ENCODE measurements at places on chromosomes 1 and 21.

- no peak for DNase-seq
Observed at GRCh38 chr1:167428395-167428794, 89.9 kb downstream of the CD247 start.

DNA sequence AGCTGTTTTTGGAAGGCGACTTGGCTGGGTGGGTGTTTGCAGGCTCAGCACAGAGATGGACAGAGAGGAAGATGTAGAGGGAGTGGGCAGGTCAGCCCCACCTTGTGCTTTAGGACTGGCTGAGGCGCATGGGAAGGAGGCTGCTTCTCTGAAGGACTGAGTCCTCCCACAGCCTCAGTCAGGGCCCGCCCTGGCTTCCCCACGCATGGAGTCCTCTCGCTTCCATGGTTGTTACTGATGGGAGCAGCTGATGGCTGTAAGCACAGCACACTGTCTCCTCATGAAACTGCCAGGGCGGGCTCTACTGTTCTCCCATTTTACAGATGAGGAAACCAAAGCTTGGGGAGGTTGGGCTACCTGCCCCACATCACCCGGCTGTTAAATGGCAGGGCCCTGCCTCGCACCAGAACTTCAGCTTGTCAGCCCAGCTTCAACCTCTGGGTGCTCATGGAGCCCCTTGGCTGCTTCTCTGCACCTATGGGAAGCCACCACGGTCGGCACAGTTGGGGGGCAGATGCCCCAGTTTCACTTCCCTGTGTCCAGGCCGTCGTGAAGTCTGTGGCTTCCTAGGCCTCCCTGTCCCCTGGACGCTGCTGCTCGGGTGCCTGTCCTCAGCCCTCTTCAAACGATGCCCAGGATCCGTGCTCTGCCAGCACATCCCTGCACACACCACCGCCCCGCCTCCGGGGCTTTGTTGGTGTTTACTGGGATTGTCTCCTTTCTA is 2.4 kb downstream of the TMEM201 start:
- DNase-seq: no peak

GRCh38 chr1:184752656-184753055 is 2.0 kb downstream of the EDEM3 start:
- no peak for DNase-seq

GRCh38 chr1:206856674-206857464 is 8.6 kb upstream of the IL20 start:
- no peak for DNase-seq

GRCh38 chr21:45590726-45591618 is 48.7 kb upstream of the SLC19A1 start:
- no peak for DNase-seq

DNA sequence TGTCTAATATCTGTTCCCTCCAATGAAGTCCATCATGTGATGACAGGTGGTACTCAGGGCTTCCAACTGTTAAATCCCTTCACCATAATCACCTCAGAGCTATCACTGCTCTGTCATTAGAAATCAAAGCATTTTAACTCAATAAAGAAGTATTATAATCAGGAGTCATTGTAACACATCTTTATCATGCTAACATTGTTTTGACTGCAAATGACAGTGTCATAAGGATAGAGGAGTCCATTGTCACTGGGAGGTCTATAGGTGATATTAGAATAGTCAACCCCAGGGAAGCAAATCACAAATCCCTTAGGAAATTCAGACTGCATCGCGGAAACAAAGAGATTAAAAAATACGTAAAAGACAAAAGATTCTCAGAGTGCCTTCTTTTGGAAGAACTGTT is 30.8 kb downstream of the LRRC53 start:
- DNase-seq: no peak

- no peak for DNase-seq
Observed at GRCh38 chr1:203340112-203340790, 10.7 kb downstream of the FMOD start.

- no peak for DNase-seq
Observed at GRCh38 chr1:226064816-226065248, 2.3 kb downstream of the H3-3A start.

- no peak for DNase-seq
Observed at GRCh38 chr21:29697555-29698193, 242.1 kb downstream of the GRIK1 start.

- DNase-seq: no peak
Observed at GRCh38 chr1:162366671-162367070, 10.0 kb downstream of the SPATA46 start.

- no peak for DNase-seq
Observed at GRCh38 chr1:175893192-175893591, 149.8 kb upstream of the TNR start.

GRCh38 chr1:110012100-110012780 is 22.2 kb upstream of the STRIP1 start:
- no peak for DNase-seq

GRCh38 chr1:244214009-244214967 is 163.2 kb downstream of the ZBTB18 start:
- DNase-seq: no peak

DNA sequence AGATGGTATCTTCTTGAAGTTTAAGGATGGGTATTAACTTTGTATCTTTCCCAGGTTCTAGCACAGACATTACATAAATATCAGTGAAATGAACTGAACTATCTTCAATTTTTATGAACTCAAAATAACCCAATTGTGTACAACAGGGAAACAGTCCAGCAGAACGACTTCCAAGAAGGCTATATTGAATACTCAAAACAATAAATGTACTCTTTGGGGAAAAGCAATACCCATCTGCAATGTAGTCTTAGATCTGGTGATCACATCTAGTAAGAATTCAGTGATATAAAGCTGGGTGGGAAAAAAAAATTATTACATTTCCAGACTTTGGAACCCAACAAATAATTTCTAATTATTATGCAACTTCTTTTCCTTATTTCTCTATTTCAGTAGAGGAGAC is 33.1 kb upstream of the GORAB start:
- no peak for DNase-seq

DNA sequence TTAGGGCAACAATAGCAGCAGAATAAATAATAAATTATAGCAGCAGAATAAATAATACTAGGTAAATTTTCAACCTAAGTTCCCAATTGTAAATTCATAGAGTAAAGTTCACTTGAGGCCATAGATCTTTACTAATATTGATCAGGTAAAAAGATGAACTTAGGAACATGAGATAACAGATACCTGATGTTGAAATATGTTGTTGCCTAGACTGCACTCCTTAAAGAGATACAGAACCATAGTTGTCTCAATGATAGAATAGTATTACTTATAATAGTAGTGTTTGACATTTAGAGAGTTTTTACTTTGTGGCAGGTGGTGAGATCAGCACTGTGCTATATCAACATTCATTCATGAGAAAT is 378 bp upstream of the F13B start:
- DNase-seq: no peak

- DNase-seq: no peak
Observed at GRCh38 chr21:38496224-38496623, 2.1 kb downstream of the ERG start.

- no peak for DNase-seq
Observed at GRCh38 chr1:53359225-53359933, 31.5 kb upstream of the LRP8 start.

DNA sequence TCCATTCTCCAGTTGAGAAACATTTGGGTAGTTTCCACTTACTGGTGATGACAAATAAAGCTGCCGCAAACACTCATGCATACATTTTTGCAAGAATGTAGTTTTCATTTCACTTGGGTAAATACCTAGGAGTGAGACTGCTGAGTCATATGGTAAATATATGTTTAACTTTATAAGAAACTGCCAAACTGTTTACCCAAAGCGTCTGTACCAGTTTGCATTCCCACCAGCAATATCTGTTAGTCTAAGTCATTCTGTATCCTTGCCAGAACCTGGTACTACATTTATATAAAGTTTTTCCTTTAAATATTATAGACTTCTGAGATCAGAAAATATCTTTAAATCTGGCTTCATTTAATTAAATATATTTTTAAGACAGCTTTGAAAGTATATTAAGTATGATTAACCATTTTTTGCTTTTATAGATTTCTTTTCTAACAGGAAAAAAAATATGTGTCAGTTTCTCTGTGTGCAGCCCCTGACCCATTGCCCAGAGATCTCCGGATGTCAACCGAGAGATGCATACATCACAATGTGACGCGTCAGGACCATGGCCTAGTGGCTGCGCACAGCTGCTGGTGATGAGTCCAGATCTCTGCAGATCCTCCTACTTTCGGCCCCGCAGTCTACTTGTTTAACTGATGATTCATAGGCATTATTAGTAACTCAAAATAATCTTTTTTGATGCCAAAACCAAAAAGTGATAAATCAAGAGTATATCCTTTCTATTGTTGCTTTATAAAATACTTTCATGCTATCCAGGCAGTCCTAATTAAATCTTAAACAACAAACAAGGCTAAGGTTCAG is 227.1 kb upstream of the MAP1LC3C start:
- no peak for DNase-seq

DNA sequence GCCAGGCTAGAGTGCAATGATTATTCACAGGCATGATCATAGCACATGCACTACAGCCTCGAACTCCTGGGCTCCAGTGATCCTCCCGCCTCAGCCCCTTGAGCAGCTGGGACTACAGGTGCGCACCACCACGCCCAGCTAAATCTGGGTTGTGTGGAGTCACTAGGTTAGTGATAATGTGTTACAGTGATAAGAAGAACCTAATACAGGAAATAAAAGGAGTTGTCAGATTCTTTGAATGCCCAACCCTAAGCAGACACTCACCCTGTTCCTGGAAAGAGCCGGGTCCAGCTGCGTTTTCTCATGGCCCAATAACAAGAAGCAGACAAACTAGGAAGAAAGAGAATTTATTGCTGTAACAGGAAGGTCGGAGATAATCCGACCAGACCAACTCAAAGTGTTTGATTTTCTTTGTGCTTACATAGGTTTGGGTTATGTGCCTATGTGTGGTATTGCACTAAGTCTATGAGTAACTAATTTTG is 8.8 kb downstream of the IFNGR2 start:
- no peak for DNase-seq
